ENCODE measurements at places on chromosomes 2 and 18.

DNA sequence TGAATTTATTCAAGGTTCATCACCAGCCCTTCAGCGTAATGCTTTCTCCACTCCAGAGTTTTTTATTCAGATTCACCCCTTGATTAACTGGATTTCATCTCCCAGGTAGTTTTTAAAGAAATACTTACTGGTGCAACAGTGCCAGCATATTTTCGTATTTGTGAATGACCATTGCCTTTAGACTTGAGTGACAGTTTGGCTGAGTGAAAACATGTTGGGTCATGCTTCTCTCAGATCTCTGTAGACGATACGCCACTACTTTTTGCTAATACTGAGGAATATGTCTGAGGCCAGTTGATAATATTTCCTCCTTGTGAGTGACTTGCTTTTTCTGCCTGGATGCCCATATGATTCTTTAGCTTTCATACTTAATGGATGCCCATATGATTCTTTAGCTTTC, 51.5 kb downstream of the CYP26B1 start:
- no peak for DNase-seq

- no peak for DNase-seq
Observed at GRCh38 chr18:3248658-3249359, 1.2 kb downstream of the MYL12A start.

- DNase-seq = no peak
Observed at GRCh38 chr18:34592961-34593382, 117.1 kb upstream of the DTNA start.

- DNase-seq = peak; percentile 95
Observed at GRCh38 chr2:10448576-10449485, 704 bp upstream of the ODC1 start.

- no peak for DNase-seq
Observed at GRCh38 chr2:181421131-181421458, 36.1 kb upstream of the ITGA4 start.

- DNase-seq = no peak
Observed at GRCh38 chr18:12779456-12779855, 76.6 kb downstream of the PSMG2 start.

- no peak for DNase-seq
Observed at GRCh38 chr2:129092956-129093355, 774.3 kb upstream of the HS6ST1 start.

- no peak for DNase-seq
Observed at GRCh38 chr2:237412988-237413776, 782 bp downstream of the COL6A3 start.

GRCh38 chr18:59674903-59675270, 22.3 kb downstream of the CCBE1 start:
- DNase-seq = no peak

GRCh38 chr2:235017441-235017840, 65.6 kb downstream of the SH3BP4 start:
- no peak for DNase-seq

DNA sequence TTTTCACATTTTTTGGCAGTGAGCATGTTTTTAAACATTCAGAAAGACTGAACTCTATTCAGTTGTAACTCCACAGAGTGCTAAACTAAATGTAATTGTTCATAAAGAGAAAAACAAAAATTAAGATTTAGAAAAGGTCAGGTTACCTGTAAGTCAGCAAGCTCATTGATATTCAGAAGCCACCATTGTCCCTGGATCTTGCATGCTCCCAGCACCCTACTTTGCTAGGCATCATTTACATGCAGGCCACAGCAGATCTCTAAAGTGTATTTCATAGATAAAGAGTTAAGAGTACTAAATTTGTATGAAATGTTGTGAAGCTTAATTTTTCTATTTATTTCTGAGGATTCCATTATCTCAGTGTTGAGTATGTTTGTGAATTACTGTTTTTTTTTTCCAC, 64.8 kb upstream of the CDH19 start:
- DNase-seq = no peak

- no peak for DNase-seq
Observed at GRCh38 chr2:120767486-120768005, 31.9 kb downstream of the GLI2 start.

DNA sequence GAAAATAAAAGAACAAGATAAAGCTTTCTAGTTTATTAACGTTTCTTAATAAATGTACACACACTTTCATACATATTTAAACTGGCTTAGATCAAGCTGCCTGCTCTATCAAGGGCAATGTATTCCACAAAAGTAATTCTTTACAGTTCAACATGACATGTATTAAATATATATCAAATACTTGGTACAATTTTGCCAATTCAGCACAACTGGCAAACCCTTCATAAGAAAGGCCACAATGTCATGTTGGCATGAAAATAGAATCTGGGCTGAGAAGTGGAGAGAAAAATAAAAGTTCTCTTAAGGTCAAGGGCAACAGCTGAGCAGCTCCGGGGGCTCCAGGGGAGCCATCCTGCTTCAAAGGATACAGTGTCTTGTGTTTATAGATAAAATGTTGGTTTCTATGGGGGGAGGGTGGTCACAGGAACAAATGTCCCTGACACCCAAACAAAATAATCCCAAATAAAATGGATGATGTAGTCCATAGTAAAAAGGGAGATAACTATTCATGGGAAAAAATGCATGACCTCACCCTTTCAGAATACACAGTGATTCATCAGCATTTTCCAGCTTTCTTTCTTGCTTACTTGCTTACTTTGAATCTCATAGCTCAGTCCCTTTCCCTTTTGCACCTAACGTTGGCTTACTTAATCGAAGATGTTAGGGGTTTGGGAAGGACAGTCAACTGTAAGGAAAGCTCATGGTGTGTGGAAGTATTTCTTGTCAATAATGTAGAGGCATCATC, 494.9 kb downstream of the NYAP2 start:
- DNase-seq = no peak

GRCh38 chr18:61360404-61361383, 27.5 kb downstream of the CDH20 start:
- no peak for DNase-seq

DNA sequence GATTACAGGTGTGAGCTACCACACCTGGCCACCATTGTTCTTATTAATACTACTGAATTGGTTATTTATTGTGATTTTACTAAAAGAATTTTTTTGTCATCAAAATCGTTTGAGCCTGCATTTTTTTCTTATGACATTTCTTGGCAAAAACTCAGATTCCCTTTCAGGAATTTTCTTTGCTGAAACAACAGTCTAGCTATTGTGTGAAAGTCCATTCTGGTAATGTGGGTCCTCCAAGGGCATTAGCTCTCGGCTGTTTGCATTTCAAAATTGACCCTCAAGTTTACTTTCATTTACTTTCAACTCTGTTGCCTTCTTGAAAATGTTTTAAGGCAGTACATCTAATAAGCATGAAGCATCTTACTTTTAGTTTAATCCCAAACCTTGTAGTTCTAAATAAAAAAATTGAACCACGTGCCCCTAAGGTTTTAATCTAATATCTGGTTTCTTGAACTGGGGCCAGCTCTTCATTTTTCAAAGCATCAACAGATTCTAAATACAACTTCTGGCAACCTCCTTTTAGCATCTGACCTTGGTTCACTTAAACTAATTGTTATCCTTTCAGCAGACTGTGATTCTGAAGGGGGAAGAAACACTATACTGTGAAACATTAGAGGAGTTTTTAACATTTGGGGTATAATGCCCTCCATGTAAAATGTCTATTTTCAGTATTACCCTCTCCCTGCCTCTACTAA, 325.2 kb upstream of the RAB12 start:
- no peak for DNase-seq

GRCh38 chr2:132468821-132469675, 52.4 kb downstream of the GPR39 start:
- no peak for DNase-seq
